ENCODE measurements at places on chromosomes 2 and 18.

GRCh38 chr2:61715506-61715905 is 138.4 kb downstream of the FAM161A start:
- no peak for DNase-seq

DNA sequence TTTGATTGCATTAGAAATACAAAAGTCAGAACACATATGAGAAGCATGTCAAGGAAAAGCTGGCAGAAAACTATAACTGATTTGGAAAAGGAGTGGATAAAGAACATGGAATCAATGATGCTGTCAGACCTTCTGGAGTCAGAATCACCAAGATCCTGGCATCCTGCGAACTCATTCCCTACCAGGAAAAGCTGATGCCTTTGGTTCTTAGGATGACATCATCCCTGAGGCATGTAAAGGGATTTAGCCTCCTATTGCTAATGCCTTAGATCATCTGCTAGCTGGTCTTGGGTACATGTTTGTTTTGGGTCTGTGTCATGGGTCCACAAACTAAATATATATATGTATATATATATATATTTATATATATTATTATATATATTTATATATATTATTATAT is 680.7 kb downstream of the EPHA4 start:
- peak; percentile 71 for DNase-seq

- DNase-seq = peak; percentile 17
Observed at GRCh38 chr18:62877411-62878221, 162.3 kb downstream of the PHLPP1 start.

GRCh38 chr2:176094349-176094748 is 1.8 kb downstream of the HOXD13 start:
- DNase-seq = no peak

DNA sequence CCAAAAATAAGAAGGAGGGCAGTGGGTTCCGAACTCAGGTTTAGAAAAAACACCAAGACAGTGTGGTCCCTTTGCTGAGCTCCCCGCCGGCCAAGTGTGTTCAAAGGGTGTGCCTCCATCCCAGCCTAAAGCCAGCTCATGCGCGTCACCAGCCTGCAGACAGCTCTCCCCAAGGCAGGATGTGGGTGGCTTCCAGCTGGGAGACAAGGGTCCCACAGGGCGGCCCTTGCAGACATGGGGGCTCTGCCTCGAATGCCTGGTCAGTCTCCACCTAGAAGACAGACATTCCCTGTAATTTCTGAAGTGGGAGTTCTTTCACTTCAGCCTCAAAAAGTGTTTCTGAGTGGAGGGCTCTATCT is 135.8 kb upstream of the GPC1 start:
- no peak for DNase-seq

DNA sequence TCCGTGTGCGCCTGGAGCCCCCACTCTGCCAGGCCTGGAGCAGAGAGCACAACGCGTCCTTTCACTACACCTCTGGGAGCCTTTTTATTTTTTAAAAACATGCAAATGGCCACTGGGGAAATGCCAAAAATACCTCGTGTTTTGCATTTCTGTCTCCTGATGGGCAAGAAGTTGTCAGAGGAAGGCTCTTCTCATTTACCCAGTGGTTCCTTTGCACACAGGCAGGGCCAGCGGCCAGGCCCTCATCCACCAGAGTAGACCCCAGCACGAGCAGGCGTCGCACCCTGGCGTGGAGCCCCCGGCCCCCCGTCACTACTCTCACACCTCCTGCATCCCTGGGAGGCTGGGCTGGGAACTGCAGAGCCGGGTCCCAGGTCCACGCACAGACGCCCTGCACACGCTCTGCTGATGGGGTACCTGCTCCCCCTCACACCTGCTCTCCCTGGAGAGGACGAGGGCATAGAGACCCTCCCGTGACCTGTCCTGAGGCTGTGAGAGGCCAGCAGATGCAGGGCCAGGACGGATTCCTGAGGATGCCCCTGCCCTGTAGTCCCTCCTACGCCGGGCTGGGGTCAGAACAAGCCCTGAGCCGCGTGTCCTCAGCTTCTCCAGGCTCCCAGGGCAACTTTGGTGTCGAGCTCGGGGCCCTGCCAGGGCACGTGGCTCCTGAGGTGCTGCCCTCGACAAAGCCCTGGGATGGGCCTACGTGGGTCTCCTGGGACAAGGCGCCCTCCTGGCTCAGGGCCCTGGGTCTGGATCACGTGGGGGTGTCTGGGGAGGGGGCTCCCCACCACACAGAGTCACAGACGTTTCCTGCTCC is 65.0 kb downstream of the NFATC1 start:
- DNase-seq = no peak

DNA sequence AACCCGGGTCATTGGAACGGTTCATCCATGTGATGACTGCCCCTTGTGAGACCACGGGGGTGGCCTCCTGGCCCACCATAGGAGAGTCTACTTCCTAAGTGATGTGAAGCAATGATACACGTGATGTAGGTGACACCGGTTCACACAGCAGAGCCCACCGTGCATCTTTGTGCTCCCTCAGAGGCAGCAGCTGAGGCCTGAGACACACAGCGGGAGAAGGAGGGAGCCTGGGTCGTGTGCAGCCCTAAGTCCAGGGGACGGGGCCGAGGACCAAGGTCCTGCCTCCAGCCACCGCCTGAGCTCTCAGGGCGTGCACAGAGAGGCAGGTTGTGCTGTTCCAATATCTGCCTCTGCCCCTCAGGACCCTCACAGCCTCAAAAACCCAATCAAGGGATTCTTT is 377.2 kb upstream of the SALL3 start:
- no peak for DNase-seq

DNA sequence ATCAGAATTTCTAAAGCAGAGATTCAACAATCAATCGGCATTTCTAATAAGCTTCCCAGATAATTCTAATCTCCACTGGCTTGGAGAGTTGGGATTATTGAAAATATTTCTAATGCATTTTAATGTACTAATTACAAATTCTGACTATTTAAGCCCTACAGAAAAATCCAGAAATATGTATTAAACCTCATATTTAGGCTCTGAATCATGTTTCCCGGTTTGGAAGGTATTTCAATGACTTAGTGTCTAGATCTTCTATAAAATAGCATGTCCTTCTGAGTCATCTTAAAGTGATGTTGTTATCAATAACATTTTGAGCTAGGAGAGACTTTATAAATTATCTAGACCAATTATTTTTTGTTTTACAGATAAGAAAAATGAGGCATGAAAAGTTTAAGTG is 258.8 kb upstream of the NRXN1 start:
- no peak for DNase-seq

DNA sequence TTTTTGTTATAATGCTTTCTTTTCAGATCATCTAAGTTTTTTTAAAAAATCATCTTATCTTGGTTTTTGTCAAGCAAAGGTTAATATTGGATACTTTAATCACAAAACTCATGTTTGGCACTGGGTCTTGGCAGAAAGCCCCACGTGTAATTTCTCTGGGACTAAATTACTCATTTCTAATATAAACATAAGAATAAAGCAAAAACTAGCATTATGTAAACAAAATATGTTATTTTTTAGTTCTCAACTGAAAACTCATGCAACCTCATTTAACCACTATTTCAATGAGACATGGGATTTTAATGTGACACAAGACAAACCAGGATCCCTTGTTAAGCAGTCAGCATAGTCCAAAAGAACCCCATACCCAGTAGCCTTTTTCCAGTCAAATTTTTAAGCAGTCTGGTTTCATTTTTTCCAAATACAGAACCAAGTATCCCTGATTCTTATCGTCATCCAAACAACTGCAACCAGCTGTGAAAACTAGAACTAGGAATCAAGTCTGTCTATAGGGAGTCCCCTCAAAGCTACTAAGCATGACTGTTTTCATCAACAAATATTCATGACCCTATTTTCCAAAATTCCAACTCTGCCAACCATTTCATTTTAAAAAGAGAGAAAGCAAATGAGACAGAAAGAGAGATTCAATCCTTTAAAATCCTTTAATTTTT is 27.1 kb downstream of the PID1 start:
- no peak for DNase-seq

DNA sequence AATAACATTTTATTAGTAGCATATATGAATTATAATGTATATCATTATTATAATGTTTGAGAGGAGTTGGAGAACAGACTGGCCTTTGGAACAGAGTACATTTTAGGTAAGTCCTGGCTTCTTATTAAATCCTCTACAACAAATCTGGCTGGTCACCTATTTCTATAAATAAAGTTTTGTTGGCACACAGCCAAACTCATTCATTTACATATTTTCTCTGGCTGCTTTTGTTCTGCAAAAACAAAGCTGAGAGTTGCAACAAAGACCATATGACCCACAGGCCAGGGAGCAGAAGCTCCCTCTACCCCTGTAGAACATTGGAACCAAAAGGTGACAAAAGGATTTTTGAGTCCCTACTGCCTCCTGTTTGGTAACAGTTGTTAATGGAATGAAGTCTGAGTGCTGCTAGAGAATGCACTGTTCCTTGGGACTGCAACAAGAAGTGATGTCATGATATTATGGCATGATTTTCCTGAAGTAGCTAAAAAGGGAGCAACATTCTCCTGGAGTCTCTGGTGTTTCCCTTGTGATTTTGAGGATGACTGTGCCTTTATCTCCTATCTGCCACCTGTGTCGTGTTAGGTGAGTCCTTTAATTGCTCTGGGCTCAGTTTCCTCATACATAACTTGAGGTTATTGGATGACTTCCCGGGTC is 22.0 kb upstream of the SP9 start:
- DNase-seq = no peak

DNA sequence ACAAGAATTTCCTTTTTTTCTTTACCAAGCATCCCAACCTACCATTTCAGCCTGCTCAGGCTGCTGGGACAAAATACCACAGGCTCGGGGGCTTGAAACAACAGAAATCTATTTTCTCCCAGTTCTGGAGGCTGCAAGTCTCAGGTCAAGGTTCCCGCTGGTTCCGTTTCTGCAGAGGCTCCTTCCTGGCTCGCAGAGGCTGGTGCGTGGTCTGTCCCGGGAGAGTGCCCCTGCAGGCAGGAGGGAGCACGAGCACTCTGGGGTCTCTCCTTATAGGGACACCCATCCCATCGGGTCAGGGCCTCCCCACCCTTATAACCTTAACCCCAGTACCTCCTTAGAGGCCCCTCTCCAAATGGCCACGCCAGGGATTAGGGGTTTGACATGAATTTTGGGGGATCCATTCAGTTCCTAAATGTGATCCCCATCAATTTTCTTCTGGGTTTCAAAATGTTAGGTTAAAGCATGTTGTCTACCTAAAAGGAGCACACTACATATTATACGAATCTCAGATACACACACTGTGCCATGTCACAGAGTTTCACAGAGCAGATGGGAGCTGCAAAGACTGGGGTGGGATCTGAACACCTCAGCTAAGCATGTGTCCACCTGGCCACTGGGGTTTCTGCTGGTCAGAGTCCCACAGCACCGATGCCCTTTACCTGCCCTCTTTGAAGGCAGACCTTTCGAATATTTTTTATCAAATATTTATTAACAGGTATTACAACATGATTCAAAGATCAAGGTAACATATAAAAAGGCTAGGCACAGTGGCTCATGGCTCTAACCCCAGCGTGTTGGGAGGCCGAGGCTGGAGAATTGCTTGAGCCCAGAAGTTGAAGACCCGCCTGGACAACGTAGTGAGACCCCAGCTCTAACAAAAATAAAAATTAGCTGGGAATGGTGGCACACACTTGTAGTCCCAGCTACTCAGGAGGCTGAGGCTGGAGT is 17.6 kb upstream of the ADI1 start:
- DNase-seq = peak; percentile 61

DNA sequence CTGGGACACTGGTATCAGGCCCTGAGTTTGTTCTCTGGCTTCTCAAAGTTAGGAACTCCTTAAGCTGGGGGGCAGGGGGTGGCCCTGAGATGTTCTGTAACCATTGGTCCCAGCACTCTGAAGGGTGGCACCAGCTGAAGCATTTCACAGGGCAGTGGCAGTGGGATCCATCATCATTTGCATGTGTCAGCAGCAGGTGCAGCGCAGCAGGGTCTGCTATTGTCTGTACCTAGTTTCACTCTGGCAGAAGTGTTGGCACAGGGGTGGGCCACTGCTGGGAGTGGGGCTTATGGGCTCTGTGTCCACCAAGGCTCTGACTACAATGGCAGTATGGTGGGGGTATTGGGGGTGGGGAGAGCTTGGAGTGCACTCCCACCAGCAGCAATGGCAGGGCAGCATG is 460.4 kb upstream of the ZNF804A start:
- DNase-seq = no peak

DNA sequence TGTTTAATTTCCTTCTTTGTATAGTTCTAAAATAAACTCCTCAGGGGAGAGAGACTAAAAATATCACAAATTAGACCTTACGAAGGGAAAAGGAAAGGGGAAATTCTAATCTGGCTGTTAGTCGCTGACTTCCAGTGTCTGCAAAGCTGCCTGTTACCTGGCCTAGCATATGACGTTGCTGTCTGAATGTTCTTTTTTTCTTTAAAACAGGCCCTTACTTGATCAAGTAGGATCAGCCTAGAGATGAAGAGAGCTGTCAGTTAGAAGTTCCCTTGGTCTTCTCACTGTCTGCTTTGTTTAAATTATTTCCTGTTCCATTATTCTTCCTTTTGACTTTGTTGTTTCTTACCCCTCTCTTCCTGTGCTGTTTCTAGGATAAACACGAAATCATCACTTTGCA is 11.2 kb downstream of the NCK2 start:
- no peak for DNase-seq

DNA sequence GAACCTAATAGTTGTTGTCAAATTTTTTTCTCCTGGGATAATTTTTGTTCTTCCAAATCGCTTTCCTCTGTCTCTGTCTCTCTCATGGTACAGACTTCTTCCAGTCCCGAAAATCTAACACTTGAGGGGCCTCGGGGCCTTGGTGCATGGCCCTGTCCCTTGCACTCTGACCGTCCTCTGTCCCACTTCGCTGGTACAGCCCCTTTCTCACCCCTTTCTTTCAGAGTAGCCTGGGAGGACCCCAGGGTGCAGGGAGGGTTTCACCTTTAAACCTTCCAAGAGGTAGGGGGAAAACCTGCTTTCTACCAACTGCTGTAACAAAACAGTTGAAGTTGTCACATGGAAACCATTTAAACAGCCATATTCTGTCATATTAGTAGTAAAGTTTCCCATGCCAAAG is 22.2 kb upstream of the FAHD2A start:
- no peak for DNase-seq

- no peak for DNase-seq
Observed at GRCh38 chr2:142425551-142425950, 294.7 kb upstream of the LRP1B start.

DNA sequence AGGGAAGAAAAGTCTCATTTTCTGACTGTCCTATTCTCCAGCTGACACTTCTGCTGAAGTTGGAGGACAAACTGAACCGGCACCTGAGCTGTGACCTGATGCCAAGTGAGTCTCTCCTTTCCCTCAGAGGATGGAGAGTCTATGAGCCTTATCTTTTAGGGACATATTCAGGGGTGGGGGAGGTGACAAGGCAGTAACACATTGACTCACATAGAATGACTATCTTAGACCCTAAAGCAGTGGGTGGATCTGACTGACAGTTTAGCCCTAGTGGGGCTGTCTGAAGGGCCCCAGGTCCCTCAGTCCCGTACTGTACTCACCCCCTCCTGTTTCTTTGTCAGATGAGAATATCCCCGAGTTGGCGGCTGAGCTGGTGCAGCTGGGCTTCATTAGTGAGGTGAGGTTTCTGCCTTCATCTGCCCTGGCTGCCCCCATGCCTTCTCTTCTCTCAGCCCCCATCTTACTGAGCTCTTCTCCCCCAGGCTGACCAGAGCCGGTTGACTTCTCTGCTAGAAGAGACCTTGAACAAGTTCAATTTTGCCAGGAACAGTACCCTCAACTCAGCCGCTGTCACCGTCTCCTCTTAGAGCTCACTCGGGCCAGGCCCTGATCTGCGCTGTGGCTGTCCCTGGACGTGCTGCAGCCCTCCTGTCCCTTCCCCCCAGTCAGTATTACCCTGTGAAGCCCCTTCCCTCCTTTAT is 805 bp upstream of the KRTCAP3 start:
- no peak for DNase-seq
